ENCODE measurements at places on chromosomes 12 and 14.

DNA sequence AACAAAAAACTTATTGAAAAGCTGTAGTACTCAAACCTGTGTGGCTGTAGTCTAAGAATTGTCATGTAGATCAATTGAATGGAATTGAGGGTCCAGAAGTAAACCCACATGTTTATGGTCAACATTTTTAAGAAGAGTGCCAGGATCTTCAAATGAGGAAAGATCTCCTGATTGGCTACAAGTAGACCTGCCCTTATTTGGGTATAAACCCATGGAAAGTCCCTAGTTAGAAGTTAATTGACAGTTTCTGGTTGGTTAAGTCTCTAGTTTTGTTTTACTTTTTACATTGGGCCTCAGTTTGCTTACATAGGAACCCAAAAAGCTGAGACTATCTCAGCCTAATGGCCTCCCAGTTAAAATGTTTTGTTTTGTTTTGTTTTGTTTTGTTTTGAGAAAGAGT, 91.9 kb upstream of the RESF1 start:
- DNase-seq: no peak

- DNase-seq: no peak
Measured at GRCh38 chr12:124700810-124701592, 133.6 kb upstream of the NCOR2 start.

GRCh38 chr12:67632005-67632404, 16.5 kb upstream of the DYRK2 start:
- no peak for DNase-seq

- no peak for DNase-seq
Measured at GRCh38 chr12:60394665-60395064, 798.8 kb downstream of the SLC16A7 start.

DNA sequence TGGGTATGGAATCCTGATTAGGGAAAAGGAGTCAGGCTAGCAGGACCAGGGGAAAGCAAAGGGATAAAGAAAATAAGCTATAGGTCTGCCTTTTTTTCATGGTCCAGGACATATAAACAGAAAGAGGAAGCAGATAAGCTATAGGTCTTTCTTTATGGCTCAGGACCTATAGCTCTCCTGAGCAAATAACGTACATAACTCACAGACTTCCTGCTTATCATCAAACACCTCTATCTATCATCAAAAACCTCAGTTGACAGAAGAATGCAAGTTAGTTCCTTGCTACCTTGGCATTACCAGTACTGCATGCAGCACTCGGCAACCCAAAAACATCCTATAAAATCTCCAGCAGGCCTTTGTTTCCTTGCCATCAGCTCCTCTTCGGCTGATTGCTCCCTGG, 238.7 kb upstream of the OR4E1 start:
- DNase-seq: no peak

DNA sequence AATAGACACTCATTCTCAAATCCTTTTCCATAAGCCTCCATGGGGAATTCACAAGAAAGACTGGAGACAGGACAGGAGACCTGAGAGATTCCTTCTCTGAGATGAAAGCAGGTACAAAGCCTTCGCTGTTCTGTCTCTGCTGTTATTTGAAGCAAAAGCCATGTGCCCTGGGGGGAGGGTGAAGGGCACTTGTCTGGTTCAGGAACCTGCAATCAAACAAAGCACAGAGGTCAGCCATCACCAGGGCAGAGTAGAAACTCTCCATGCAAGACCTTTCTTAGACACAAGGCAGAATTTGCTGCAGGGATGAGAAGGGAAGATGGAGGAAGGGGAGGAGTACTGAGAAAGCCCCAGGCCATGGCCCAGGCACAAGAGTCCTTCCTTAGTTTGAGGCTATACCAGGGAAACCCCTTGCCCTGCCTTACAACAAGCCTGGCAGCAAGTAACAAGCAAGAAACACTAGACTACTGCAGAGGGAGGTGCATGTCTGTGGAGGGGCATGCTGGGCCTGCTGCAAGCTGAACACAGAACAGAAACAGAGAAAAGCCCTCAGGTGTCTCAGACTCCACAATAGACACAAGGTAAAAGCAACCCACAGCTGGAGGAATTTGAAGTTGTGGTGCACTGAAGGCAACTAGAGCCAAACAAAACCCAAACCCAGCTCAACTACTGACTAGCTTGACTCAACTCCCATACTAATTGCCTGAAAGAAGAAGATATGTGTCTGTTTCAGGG, 7.8 kb upstream of the ART4 start:
- no peak for DNase-seq

DNA sequence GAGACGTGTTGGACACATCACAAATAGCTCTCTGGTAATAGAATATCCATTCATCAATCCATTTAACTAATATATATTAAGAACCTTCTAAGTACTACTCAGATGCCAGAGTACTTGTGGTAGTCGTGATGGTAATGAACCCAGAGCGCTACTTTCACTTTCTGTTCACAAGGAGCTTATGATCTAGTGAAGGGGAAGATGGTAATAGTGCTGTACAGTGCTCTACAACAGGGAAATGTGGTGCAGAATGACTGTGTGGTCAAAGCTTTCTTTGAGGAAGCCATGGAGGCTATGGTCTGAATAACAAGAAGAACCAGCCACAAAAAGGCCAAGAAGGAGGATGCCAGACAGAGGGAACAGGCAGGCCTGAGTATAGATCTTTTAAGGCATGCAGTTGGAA, 212.0 kb downstream of the PTPRO start:
- DNase-seq: peak; percentile 16

- peak; percentile 38 for DNase-seq
Measured at GRCh38 chr12:67698672-67699581, 50.4 kb downstream of the DYRK2 start.

DNA sequence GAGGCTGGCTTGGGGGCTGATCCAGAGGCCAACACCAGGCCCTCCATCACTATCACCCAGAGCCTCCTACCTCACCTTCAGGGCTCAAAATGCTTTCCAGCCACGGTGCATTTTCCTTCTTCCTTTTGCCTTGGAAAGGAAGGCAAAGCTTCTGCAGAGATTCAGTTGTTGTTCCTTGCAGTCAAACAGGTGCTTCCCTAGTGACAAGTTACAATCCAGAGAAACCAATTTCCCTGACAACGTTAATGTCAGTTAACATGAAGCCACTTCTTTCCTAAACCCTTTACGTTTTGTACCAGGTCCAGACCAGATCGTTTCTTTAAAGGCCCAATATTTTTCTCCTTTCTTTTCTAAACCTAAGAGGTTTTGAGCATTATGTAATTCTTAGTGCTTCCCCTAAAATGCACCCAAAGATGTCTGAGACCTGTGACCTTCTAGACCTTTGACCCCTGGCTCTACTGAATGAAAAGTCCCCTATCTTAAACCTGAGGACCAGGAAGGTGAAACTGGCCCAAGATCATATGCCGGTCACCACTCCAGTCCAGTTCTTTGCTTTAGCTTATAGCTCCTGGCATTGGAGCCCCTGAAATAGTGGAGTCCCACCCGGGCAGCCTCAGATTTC, 211.5 kb downstream of the SLC41A2 start:
- DNase-seq: no peak

- DNase-seq: no peak
Measured at GRCh38 chr14:52473557-52473956, 78.7 kb downstream of the TXNDC16 start.

DNA sequence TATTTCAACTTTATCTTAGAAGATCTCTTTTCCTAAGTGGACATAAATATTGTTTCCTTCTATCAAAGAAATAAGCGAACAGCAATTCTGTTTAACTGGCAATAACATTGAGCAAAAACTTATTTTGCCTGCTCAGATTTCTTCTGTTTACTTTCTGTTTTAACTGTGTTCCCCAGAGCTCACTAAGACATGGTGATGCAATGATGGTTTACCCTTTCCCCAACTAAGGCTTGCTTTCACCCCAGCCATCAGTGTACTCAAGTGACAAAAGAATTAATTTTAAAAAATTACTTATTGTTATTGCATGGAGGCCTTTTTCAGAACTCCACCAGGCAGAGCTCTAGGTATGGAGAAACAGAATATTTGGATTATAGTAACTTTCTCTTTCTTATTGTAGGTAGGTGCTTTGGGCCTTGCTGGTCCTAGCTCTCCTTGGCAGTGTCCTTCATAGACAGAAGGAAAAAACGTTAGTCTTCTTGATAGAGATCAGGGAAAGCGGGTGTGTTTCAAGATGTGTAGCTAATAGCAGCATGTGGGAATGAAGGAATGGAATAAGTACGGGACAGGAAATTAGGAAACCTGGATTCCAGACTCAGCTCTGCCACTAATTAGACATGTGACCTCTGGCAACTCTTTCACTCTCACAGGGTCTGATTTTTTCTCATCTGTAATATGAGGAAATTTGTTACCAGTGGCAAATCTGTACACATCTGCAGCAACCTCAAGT, 14.6 kb upstream of the DDHD1 start:
- no peak for DNase-seq

DNA sequence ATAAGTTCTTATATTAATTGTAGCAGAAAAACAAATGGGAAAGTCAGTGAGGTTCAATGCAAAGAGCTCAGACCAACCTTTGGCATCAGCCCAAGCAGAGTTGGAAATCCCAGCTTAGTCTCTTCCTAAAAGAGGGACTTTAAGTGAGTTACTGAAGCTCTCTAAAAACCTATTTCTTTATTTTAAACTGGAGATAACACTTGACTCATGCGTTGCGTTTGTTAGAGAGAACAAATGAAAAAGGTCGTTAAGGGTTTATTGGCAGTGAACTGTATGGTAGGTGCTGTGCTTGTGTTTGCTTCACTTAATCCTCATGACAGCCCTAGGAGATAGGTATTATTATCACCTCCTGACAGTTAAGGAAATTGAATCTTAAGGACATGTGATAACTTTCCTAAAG, 396.5 kb downstream of the RAD51B start:
- DNase-seq: no peak

GRCh38 chr12:129312048-129312447, 458.8 kb downstream of the GLT1D1 start:
- no peak for DNase-seq

DNA sequence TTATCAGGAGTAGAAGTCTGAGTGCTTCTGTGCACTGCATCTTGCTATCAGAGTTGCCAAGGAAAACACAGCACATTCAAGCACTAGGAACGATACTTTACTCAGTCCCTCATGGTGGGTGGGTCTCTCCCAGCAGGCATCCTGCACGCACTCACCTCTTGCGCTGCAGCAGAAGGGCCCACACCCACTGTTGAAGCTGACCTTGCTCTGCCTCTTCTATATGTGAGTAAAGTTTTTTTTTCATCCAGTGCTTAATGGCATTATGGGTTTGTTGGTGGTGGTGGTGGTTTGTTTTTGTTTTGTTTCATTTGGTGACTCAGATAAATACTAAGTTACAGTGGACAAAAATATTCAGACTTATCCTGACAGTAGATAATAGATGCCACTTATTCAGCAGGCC, 348.5 kb downstream of the EGLN3 start:
- no peak for DNase-seq

GRCh38 chr12:26058308-26058707, 66.5 kb downstream of the BHLHE41 start:
- DNase-seq: no peak

DNA sequence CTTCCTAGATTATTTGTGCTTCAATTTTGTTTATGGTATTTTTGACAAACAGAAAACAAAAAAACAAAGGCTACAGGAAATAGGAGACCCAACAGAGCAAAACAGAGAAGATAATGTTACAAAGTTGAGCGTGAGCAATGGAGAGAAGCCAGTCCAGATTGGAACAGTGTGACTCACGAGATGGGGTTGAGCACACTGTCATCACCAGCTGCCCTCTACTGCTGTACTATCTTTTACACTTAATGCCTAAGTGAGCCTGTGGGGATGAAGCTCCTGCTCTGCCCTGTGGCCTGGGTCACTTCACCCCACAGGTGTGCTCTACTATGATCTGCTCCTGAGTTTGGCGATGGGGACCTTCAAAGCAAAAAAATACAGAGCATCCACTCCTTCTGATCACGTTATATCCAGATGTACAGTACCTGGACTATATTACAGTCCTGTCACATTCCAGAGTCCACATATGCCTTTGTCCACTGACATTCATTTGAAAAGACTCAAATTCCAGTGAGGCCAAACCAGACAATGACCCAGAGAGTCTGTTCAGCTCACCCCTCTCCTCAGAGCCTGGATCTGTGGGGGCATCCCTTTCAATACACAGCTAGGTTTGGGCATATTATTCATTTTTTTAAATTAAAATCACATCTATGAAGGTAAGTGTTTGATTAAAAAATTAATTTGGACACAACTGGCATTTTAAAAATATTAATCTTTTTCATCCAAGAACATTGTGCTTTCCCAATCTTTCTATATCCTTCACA, 4.4 kb downstream of the IPO8 start:
- no peak for DNase-seq

GRCh38 chr14:59376686-59377085, 88.5 kb downstream of the GPR135 start:
- no peak for DNase-seq

DNA sequence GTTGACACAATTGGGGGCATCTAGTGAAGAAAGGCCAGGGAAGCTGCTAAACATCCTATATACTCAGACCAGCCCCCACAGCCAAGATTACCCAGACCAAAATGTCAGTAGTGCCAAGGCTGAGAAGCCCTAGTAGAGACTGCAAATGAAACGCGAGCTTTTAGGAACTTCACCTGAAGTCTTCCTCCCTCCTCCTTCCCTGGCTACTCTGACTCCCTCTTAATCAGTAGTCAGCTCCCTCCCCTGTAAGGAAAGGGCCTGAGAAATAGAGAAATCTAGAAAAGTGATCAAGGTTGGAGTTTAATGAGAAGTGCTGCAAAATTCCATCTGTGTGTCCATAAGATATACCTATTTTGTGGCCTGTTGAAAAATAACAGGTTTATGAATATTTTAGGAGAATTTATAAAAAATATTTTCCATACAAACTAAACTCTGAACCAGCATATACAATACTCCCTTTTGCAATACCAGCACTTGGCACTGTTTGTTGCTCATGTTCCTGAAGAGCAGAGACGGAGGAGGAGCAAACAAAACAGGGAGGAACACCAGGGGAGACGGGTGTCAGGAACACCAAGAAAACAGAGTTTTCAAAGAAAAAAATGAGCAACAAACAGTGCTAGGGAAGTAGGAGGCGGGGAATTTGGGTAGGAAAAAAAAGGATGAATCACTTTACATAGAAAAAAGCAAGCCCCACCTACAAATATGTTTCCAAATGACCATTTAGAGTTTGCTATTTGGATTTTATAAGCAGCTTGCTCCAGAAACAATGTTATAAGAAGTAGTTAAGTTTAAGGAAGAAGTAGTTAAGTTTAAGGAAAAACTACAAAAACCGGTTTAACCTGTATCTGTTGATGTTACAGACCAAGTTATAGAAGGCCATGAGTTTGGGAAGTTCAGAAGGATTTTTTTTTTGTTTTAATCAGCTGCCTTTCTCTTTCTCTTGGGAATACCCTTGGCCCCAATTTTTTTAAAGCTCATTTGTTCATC, 282.1 kb upstream of the GRIP1 start:
- no peak for DNase-seq
